ENCODE measurements at places on chromosomes 1 and 21. TPM values are rescaled to one million over a fixed set of nuclear protein-coding genes. Genes with fewer than 3 reads are reported as not detected.

CGN gene
- 1.4 TPM for total RNA-seq

DNA sequence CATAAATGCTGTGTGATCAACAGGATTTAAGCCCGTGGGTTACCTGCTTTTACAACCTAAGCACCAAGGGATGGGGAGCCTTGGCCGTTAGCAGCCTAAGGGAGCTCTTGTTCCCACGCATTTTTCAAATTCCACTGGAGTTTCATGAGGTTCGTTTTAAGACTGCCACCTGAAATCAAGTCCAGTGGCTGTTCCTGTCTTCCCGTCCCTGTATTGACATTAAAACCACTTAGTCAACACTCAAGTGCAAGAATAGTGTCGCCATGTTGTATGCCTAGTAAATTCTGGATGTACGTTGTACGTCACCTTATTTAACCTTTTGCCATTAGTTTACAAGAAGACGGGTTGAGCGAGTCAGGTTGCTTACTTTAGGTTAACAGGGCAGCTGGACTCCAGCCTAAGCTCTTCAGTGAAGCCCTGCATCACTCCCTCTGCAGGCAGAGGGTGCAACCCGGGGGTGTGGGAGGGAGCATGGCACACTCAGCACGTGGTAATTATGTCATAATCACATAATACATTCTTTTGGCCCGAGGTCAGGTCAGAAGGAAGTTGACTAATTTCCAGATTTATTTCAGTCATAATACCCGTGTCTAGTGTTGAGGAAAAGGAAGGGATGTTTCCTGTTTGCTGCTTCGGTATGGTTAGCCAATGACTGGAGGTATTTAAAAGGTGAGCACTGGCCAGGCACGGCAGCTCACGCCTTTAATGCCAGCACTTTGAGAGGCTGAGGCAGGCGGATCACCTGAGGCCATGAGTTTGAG lies 42.5 kb downstream of the CNST start:
- H3K4me1 ChIP-seq = peaks cover 36% of the 10 kb centered on the region
- no peak overlapping the region for H3K4me3 ChIP-seq
- peak; percentile 80 for DNase-seq
- peak overlapping the region; percentile 38 for H3K27ac ChIP-seq
- H3K36me3 ChIP-seq = no peaks in the 10 kb centered on the region

PRR9 gene
- not detected for total RNA-seq

DNA sequence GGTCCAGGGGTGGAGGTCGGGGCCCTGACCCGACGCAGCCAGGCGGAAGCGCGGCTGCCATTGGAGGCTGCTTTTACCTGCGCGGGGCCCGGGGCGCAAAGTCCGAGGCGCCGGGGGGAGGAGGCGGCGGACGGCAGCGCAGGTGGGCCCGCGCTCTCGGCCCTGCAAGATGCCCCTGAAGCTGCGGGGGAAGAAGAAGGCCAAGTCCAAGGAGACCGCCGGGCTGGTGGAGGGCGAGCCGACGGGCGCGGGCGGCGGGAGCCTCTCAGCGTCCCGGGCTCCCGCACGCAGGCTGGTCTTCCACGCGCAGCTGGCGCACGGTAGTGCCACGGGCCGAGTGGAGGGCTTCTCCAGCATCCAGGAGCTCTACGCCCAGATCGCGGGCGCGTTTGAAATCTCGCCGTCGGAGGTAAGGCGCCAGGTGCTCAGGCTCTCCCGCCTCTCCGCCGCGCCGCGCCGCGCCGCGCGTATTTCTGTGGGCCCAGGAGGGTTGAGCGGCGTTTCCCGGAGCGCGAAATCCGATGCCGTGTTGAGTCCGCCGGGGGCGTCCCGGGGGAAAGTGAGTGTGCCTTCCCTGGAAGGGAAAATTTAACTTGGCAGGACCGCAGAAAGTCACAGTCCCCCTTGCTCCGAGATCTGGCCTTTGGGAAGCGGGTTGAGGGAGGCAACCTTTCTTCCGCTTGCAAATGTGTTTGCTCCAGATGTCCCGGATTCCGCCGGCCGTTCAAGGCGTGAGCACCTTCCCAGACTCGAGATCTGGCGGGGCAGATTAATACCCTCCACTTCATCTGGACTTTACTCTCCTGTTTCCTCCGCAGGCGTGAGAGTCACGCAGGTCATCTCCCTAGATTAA lies at the start of gene GIPC2:
TSS of gene GIPC2 (plus strand) at position 41 of the 853 bp plus-strand sequence. CDS start at position 170, 129 bp downstream.
- H3K27ac ChIP-seq = peak within 1 kb of the TSS; percentile 56
- no peaks in the 10 kb centered on the region for H3K36me3 ChIP-seq
- peak within 1 kb of the TSS; percentile 34 for H3K4me3 ChIP-seq
- peak; percentile 50 for DNase-seq
- peaks cover 36% of the 10 kb centered on the region for H3K4me1 ChIP-seq

DNA sequence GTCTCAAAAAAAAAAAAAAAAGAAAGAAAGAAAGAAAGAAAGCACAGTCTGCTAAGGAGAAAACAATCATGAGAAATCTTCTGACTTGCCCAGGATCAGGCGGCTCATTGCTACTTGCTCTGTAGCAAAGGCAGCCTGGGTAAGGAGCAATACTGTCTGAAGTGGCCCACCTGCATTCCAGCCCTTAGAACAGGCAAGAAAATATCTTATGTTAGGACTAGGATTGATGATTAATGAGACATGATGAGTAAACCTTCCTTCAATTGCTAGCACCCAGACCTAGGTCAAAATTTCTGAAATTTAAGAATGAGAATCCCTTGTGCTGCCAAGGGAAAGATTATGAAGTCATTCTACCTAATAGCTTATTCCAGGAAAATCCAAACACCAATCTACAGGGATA lies 140.8 kb downstream of the DSCAM start:
- H3K27ac ChIP-seq = no peak overlapping the region
- H3K36me3 ChIP-seq = no peaks in the 10 kb centered on the region
- no peaks in the 10 kb centered on the region for H3K27me3 ChIP-seq
- H3K4me1 ChIP-seq = no peaks in the 10 kb centered on the region
- DNase-seq = no peak

GRCh38 chr1:81125672-81126071 lies 675.1 kb upstream of the ADGRL2 start:
- DNase-seq = no peak
- no peaks in the 10 kb centered on the region for H3K4me1 ChIP-seq
- no peaks in the 10 kb centered on the region for H3K27me3 ChIP-seq
- H3K27ac ChIP-seq = no peak overlapping the region
- no peak overlapping the region for H3K4me3 ChIP-seq
- no peaks in the 10 kb centered on the region for H3K36me3 ChIP-seq

GRCh38 chr21:37145635-37146111 lies 72.6 kb downstream of the TTC3 start:
- H3K27me3 ChIP-seq = no peaks in the 10 kb centered on the region
- no peak overlapping the region for H3K27ac ChIP-seq
- no peak for DNase-seq
- no peaks in the 10 kb centered on the region for H3K36me3 ChIP-seq

DNA sequence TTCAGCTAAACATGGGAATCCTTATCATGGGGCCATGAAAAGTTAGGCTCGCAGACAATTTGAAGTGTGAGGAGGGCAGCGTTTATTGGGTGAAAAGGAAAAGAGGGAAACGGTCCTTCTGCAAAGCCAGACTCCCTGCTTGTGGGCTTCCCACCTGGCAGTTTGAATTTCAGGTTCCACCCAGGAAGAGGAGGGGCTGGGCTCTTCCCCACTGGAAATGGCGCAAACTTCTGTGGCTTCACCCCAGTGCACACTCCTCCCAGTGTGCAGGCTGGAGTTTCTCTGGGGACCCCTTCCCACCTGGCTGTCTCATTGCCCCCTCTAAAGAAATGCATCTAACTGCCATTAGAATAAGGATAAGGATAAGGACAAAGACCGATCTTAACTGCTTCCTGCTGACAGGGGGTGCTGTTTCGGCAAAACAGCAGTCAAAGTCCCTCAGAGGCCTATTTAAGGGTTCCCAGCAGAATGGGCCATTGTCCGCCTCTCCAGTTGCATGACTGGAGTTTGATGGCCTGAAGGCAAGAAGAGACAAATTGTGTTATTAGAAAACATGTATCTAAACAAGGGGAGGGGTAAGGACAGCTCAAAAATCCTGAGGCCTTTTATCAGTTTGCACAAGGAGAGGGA lies 20.4 kb downstream of the AIM2 start:
- H3K36me3 ChIP-seq = no peaks in the 10 kb centered on the region
- peaks cover 10% of the 10 kb centered on the region for H3K4me1 ChIP-seq
- no peaks in the 10 kb centered on the region for H3K27me3 ChIP-seq
- no peak overlapping the region for H3K4me3 ChIP-seq

- no peaks in the 10 kb centered on the region for H3K36me3 ChIP-seq
- no peaks in the 10 kb centered on the region for H3K27me3 ChIP-seq
- no peak for DNase-seq
- H3K27ac ChIP-seq = peak overlapping the region; percentile 15
Measured at GRCh38 chr21:16072737-16073136, 343.0 kb downstream of the USP25 start.

Measured in adrenal gland (tissue), 19 donors.